ENCODE measurements at places on chromosomes 6 and 20.

- DNase-seq = no peak
Observed at GRCh38 chr6:11772109-11772825, 6.3 kb downstream of the ADTRP start.

DNA sequence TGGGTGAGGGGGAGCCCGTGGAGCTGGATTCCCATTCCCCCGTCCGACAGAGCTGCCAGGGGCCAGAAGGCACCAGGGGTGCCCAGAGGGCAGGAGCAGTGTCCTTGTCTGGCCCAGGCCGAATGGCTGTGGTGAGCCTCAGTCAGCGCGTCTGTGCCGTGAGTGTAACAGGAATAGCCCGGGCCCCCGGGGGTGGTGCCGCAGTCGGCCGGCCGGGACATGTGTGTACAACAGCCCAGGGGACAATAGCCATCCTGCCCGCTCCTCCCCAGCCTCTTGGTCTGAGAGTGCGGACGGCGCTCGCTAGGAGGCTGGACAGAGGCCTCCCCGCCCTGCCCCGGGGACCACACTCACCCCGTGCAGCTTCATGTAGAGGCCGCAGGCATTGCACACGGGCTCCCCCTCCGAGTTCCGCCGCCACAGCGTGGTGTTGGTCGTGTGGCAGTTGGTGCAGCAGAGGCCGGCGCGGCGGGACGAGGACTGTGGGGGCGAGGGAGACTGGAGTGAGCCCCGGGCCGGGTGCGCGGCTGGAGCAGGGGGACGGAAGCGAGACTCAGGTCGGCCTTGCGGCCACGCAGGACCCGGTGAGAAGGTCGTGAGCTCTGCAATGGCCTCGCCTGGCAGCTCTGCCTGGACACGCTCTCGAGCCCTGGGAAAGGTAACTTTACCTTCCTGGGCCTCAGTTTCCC, 9.6 kb downstream of the GATA5 start:
- no peak for DNase-seq

GRCh38 chr6:158414851-158415262, 102.6 kb downstream of the TULP4 start:
- DNase-seq = no peak

- no peak for DNase-seq
Observed at GRCh38 chr20:31642837-31643236, 5.1 kb downstream of the COX4I2 start.

GRCh38 chr20:8018958-8019245, 659 bp downstream of the TMX4 start:
- peak; percentile 72 for DNase-seq

- no peak for DNase-seq
Observed at GRCh38 chr6:137853569-137854213, 13.4 kb upstream of the TNFAIP3 start.

DNA sequence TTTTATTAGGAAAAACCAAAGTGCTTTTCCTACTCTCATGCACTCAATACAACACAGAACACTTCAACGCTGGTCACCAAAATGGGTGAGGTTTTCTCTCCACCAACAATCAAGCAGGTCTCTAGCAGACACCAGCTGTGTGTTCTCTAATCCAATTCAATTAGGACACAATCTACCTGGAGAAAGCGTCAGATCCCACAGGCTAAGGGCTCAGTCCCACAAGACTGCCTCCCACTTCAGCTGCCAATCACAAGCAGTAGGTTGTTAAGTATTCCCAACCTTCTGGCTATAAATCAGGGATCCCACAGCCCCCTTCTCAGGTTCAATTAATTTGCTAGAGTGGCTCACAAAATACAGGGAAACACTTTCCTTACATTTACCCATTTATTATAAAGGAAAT, 47.7 kb downstream of the STMND1 start:
- DNase-seq = no peak

DNA sequence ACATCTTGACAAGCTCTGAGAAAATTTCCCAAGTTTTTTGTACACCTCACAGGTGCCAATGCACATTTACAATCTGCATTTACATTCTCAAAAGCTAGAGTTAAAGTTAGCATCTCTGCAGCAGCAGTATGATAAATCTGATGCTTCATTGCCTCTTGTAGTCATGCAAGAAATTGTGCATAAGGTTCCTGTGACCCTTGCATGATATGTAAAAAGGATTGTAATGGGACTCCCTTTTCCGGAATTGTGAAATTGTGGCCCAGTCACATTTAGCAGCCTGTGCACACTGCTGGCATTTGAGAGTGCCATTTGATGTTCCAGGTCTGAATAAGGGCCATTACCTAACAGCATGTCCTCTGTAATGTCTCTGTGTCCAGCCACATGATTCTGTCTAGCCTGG, 24.1 kb downstream of the HLA-DRB1 start:
- no peak for DNase-seq

DNA sequence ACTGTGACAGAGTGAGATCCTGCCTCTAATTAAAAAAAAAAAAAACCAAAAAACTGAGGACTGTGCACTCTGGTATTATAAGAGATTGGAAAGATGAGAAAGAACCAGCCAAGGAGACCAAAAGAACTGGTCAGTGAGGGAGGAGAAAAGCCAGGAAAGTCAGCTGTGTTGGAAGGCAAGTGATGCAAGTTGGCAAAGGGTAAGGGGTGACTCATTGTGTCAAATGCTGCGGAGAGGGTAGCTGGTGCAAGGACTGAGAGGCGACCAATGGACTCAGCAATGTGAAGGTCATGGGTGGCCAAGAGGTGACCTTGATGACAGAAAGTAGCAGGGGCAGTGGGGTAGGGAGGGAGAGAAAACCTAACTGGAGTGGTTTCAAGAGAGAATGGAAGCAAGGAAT, 27.4 kb upstream of the LRRN4 start:
- no peak for DNase-seq

GRCh38 chr6:27650620-27651370, 177.9 kb upstream of the ZNF184 start:
- DNase-seq = peak; percentile 13

DNA sequence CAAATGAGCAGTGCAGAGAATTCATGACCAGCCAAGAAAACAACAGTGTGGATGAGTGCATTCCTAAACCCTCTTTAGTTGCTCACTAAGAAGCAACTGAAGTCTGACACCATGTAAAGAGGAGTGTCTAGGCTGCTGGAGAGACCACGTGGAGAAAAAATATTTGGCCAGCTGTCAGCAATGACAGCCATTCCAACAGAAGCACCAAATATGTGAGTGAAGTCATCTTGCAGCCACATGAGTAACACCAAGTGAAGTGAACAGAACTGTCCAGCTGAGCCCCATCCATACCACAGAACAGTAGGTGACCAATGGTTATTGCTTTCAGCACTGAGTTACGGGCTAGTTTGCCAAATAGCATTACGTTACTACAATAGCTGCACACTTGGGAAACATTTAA, 89.4 kb downstream of the TBXT start:
- DNase-seq = no peak

GRCh38 chr20:14821251-14821650, 483.8 kb upstream of the FLRT3 start:
- no peak for DNase-seq

DNA sequence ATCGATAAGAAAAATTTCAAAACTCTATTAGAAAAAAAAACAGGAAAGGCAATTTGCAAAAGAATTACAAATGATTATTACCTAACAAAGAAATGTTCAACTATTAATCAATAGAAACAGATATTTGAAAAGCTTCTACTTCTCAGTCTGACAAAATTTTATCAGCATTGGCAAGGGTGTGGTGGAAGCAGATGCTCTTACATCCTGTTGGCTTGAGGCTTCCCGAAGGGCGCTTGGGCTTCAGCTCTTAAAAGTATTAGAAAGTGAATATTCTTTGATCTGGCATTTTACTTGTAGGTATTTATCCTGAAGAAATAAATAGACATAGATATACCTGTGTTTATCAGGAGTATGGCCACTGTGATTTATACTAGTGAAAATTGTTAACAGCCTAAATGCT, 38.7 kb downstream of the SLC35D3 start:
- DNase-seq = no peak

GRCh38 chr20:35252037-35252461, 25.6 kb downstream of the MMP24 start:
- peak; percentile 64 for DNase-seq

GRCh38 chr6:25449774-25450173, 170.6 kb downstream of the CARMIL1 start:
- DNase-seq = no peak

DNA sequence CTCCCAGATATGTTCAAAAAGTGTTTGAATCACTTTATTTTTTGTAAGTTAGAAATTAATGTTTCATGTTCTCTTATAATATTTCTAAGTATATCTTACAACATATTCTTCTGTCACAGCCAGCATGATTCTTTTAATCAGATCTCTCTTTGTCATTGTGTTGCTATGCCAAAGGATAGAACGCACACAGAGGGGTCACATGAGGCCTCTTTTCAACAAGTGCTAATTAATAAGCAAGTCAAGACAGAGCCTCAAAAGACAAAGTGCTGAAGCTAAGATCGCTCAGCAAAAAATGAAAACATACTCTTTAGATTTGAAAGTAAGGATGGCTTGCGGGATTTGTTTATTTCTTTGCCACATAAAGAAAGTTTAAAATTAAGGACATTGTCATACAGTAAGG, 508.8 kb upstream of the PTCHD4 start:
- DNase-seq = no peak

DNA sequence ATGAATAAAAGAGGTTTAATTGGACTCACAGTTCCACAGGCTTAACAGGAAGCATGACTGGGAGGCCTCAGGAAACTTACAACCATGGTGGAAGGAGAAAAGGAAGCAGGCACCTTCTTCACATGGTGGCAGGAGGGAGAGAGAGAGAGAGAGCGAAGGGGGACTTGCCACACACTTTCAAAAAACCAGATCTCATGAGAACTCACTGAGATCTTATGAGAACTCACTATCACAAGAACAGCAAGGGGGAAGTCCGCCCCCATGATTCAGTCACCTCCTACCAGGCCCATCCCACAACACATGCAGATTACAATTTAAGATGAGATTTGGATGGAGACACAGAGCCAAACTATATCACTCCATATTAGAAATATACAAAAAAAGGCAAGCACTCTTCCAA, 6.1 kb upstream of the SIRPD start:
- DNase-seq = no peak

- no peak for DNase-seq
Observed at GRCh38 chr20:56417911-56418310, 5.9 kb downstream of the CASS4 start.

GRCh38 chr20:33553516-33553915, 63.6 kb downstream of the CBFA2T2 start:
- DNase-seq = no peak

DNA sequence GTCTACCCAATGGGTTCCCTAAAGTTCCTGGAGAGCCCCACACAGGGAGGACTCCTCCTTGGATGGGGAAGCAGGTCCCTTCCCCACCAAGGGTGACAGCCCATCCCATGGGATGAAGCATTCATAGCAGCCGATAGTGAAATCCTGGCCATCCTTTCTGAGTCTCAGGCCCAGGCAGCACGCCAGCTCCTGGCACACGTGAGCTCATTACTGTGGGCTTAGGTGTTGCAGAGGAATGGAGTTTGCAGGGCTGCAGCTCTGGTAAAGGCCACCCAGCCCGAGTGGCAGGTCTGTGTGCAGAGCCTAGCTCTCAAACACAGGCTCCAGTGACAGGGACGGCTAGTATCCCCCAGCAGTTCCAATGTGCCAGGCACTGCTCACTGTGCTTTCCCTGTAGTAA, 31.0 kb downstream of the SIRPA start:
- no peak for DNase-seq

DNA sequence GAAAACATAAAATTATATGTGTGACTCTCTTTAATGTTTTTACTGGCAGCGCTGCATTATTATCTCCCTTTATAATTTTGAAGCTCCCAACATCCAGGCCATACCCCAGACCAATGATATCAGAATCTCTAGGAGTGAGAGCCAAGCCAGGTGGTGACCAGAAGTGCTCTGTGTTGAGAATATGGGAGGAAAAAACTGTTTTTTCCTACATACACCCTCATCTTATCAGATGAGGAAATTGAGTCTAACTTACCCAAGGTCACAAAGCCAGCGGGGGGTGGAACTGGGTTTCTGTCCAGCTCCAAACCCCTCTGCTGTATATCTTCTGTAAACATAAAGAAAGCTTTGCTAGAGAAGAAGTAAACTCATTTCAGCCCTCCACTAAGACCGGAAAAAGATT, 42.5 kb downstream of the LY86 start:
- no peak for DNase-seq

DNA sequence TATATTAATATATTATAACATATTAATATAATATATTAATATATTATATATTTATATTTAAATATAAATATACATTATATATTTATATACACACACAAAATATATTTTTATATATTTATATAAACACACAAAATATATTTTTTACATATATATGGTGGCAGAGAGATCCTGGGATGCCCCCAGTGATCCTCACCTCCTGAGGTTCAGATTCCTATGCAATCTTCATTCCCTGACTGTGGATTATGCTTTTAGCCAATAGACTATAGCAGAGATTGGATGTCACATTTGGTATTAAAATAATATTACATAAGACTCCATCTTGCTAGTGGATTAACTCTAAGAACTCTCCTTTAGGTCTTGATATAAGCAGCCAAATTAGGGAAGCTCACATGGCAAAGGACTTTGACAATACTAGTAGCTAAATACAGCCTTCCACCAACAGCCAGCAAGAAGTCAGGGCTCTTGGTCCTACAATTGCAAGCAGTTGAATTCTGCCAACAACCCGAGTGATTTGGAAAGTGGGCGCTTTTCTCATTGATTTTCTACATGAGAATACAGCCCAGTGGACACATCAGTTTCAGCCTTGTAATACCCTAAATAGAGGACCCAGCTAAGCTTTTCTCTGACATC, 681.0 kb downstream of the C6orf118 start:
- no peak for DNase-seq

- peak; percentile 77 for DNase-seq
Observed at GRCh38 chr20:63519668-63520503, 679 bp upstream of the PPDPF start.

Measured in CD4-positive, alpha-beta T cell treated with Interleukin-17A for 1 hour (primary cell).